Stimulated activated CD8-positive, alpha-beta memory T cell treated with anti-CD3 and anti-CD28 coated beads, Interleukin-7, amount 100 ng/mL, for 4 hours (primary cell): ENCODE measurements at places on chromosomes 1 and 21.

GRCh38 chr1:43349594-43350306, 9.0 kb upstream of the CDC20 start:
- DNase-seq: no peak

GRCh38 chr1:177423090-177423489, 252.3 kb downstream of the BRINP2 start:
- no peak for DNase-seq

- no peak for DNase-seq
These were observed 35.8 kb upstream of the COL24A1 start for GRCh38 chr1:86192417-86192816.

- DNase-seq: no peak
These were observed 112.9 kb downstream of the HLX start for GRCh38 chr1:220991959-220992704.

- DNase-seq: no peak
These were observed 5.3 kb downstream of the MRPS15 start for GRCh38 chr1:36458910-36459309.

- no peak for DNase-seq
These were observed at the start of gene EFNA1 for GRCh38 chr1:155127105-155127966. EFNA1 (plus strand) TSS chr1:155127876; CDS start chr1:155127978, 102 bp downstream.

GRCh38 chr1:84582802-84583587, 8.8 kb upstream of the CTBS start:
- no peak for DNase-seq

- no peak for DNase-seq
These were observed 58.7 kb downstream of the RABGAP1L start for GRCh38 chr1:174217787-174218574.

DNA sequence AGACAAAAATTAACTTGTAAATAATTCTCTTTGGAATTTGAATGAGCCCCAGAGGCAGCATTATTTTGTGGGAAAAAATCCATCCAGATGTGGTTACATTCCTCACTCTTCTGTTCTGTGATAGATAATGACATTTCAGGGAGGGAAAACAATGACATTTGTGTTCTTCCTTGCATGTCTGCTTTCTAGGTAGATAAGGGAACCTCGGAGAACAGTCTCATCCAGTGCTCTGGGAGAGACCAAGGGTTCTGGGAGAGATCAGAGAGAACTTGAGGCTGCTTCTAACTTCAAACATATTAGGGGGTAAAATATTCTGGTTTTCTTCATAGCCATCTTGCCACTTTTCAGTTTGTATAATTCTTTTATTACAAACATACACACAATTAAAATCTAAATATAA, 269.2 kb downstream of the NEGR1 start:
- DNase-seq: no peak

GRCh38 chr1:231735411-231735810, 108.8 kb downstream of the DISC1 start:
- DNase-seq: no peak

DNA sequence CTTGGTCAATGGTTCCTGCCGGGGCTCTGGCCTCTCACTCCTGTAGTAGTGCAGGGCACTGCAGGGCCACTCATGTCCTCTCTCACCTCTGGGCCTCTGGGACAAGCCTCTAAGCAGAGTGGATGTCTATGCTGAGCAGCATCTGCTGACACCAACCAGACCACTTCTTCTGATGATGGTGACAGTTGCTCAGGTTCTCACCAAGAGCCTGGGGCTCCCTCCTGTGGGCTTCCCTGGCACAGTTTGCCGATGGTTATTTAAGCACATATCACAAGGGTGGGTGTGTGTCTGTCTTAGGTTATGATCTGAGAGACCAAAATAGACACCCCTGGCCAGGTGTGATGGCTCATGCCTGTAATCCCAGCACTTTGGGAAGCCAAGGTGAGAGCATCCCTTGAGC, 17.4 kb upstream of the GPR137B start:
- no peak for DNase-seq

DNA sequence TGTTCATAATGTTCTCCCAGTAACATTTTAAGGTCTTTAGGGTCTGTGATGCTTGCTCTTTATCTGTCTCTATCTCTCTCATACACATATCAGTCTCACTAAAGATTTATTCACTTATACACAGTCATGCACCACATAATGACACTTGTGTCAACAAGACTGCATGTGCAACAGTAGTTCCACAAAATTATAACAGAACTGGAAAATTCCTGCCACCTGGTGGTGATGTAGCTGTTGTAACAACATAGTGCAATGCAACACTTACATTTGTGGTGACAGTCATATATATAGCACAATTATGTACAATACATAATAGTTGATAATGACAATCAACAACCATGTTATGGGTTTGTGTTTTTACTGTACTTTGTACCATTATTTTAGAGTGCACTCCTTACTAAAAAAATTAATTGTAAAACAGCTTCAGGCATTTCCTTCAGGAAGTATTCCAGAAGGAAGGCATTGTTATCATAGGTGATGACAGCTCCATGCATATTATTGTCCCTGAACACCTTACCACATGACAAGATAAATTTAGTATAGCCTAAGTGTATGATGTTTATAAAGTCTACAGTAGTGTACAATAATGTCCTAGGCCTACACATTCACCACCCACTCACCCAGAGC, 8.1 kb downstream of the TDRD5 start:
- no peak for DNase-seq
